ENCODE measurements at places on chromosomes 5 and 9.

GRCh38 chr9:91949946-91950664 lies at the start of gene ROR2:
TSS of gene ROR2 (minus strand) at chr9:91950228.
- DNase-seq = peak; percentile 81

GRCh38 chr5:98928873-98929709 lies at the start of gene CHD1:
TSS of gene CHD1 (minus strand) at chr5:98929007. CDS start at chr5:98926386, 2,621 bp downstream.
- DNase-seq = peak; percentile 86

GRCh38 chr9:91654527-91654926 lies 230.9 kb upstream of the NFIL3 start:
- DNase-seq = no peak

- DNase-seq = no peak
These were observed 82.9 kb upstream of the ALDH1B1 start for GRCh38 chr9:38309324-38310195.

GRCh38 chr5:72380492-72381274 lies 60.5 kb downstream of the PTCD2 start:
- DNase-seq = no peak

GRCh38 chr9:93130861-93131481 lies 3.1 kb downstream of the NINJ1 start:
- DNase-seq = no peak

- DNase-seq = no peak
These were observed 970 bp upstream of the TRIM32 start for GRCh38 chr9:116686135-116686534.

- no peak for DNase-seq
These were observed 45.7 kb downstream of the CXXC5 start for GRCh38 chr5:139693676-139694364.

- DNase-seq = no peak
These were observed 54.6 kb upstream of the KCNIP1 start for GRCh38 chr5:170449232-170449631.

GRCh38 chr5:154844809-154845208 lies 5.6 kb downstream of the FAXDC2 start:
- DNase-seq = no peak

DNA sequence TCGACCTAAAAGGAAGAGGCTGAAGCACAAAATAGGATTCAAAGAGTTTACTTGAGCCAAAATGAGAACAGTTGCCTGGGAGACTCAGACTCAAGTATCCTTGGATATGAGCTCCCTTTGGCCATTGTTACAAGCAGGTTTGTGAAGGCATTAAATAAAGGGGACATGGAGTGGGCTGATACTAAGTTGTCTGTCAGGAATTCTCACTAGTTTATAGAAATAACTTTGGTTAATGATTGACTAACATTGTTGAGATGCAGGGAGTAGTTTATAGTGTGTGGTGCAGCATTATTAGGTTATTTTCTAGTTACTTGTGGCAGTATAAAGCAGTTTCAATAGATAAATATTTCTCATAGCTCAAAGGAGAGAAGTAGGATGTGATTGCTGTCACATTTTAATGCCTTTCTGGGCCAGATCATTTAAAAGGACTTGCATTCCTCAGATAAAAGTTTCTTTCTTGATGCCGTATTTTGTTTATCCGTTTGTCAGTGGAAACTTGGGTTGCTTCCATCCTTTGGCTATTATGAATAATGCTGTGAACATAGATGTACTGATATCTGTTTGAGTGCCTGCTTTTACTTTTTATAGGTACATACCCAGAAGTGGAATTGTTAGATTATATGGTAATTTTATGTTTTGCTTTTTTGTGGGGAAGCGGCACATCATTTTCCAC lies 9.1 kb downstream of the AP3S1 start:
- DNase-seq = no peak

DNA sequence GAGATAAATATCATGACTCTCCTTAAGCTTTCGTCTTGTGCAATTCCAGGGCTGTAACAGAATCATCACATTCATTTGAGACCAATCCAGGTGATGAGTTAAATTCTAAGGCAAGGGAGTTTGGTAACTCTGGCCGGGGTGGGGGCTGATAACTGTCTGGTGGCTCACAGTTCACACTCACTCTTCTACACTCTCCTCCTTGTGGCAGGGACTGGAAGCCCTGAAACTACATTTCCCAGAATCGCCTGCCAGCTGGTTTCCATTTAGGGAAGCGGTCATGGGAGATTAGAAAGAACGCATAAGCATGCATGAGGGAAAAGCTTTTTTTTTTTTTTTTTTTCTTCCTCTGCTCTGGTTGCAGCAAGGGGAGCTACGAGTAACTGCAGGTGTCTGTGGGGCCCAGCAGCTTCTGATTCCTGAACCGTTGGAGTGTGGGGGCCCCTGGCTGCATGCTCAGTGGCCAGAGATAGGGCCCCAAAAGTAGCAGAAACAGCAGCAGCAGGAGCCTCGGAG lies 154.8 kb upstream of the TBC1D2 start:
- peak; percentile 48 for DNase-seq

DNA sequence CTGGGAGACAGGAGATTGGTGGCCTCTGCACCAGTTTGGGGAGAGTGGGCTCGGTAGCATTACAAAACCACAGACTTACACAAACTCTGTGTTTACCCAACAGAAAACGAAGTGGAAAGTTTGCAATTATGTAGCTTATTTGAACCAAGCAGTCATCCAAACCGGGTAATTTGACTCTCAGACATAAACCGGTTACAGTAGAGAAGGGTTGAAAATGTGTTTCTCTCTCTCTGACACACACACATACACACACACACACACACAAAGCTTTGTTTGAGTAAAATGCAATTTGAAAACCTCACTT lies 97.1 kb upstream of the ZNF608 start:
- no peak for DNase-seq

DNA sequence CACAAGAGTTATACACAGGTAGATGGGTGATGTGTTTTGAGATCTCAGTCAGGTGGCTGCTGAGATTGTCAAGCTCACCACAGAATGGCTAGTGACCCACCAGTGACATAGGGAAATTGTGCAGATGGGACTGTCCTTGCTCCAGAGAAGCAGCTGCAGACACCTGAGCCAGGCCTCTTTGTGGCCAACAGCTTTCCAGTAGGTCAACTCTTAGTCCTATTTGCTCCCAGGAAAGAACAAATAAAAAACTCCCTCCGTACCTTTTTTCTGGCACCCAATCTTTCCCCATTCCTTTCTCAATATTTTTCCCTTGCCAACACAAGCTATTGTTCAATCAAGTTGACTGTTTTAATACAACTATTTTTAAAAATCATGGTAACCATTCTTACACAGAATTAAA lies 14.2 kb downstream of the IARS1 start:
- no peak for DNase-seq

DNA sequence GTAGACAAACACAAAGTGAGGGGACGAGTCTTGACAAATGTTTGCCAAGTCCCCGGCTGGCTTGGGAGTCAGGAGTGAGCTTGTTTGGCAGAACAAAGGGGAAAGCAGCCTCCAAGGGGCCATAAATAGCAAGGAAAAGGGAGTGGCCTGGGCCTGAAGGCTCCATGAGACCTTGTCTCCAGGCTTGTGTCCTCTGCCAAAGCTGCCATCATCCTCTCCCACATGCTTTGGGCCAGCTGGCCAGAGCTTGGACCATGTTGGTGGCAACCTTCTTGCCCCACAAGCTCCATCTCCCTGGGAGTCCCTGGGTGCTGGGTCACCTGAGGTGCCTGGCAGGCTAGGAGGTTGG lies 13.3 kb upstream of the PITX1 start:
- DNase-seq = no peak

GRCh38 chr9:7259544-7260241 lies 501.9 kb downstream of the KDM4C start:
- no peak for DNase-seq

DNA sequence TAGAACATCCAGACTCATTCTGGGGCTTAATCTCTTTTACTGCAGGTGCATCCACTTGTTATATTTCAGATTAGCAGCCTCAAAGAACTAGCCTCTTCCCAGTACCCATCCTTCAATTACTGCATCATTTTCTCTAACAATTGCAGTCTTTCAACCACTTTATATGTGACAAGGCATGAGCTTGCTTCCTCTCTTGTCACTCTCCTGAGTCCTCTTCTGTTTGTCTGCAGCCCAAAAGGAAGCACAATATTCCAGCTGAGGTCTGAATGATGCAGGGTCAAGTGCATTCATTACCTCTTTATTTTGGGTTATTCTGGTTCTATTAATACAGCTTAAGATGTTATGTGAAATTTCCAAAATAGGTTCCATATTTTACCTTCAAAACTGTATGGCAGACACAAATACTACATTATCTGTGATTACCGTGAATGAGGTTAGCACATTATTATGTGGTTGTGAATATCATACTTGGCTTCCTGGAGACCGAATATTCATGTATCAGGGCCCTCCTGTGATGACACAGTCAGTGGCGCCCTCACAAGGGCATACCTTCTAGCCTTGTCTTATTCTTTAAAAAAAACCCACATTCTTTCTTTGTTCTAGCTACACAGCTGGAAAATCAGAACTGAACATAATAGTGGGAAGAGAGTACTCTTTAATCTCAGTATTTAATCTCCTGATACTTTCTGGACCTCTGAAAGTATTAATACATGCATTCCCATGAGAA lies 323.8 kb downstream of the PDE4D start:
- no peak for DNase-seq

DNA sequence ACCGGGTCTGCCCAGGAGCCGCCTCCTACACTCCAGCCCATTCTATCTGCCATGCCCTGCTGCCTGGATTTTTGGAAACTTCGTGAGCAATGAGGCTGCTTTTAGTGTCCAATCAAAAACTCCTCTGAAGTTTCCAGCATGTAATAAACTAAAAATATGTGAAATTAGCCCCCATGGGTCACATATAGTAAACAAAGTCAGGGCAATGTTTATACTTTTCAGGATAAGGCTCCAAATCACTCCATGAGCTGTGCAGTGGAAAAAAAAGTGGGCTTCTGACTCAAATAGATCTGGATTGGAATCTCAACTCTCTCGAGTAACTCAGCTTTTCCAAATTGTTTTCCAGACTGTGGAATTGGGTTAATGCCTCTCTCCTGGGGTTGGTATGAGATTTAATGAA lies 68.2 kb downstream of the PIK3R1 start:
- DNase-seq = no peak

DNA sequence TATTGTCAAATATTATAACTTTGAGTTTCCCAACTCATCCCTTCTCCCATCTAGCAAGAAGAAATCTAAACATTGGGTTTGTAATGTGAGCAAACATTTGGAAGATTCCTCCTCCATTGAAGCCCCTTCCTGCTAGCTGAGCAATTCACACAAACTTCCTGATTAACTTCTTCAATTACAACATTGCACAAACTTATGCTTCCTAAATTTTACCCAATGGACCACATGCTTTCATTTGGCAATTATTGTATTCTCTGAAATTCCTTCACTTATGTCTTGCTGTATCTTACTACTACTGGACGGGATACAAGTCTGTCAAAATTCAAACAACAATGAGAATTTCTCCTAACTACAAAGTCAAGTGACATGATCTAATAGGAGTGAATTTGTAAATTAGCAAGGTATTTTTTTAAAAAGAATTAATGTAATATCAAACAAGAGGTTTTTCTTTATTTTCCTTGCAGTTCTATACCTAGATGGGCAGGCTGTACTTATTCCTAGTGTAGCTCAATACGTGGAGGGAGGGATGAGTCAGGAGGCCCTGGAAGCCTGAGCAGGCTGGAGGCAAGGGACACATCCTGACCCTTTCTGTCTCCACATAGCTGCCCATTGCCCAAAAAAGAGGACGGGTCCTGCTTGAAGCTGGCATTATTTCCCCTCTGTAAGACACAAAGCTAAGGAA lies 11.8 kb upstream of the IFNW1 start:
- DNase-seq = peak; percentile 34

DNA sequence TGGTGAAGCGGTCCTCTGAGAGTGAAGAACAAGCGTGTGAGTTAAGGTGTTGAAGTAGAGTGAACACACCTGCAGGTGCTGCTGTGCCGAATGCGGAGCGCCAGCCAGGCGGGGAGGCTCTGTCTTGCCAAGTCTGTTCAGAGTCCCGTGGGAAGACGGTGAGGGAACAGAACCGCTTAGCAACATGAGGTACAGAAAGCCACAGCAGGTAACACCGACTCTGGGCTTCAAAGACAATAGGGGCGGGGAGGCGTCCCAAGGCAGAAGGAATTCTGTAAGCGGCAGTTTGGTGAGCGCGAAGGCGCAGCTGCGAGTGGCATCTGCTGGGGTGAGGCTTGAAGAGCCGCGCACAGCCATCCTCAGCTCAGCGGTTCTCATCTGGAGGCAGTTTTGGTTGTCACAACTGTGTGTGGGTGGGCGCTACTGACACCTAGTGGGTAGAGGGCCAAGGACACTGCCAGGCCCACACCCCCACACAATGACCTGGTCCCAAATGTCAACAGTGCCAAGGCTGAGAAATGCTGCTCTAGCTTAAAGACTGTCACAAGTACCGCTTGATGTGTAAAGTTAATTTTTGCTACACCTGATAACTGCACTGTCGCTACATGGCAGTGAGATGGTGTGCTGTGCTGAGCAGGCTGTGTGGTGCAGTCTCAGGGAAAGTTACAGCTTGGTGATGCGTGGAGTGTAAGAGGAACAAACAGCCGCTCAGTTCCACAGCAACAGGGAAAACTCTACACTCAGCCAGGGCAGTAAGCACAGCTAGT lies 67.4 kb upstream of the TBC1D9B start:
- DNase-seq = peak; percentile 56

DNA sequence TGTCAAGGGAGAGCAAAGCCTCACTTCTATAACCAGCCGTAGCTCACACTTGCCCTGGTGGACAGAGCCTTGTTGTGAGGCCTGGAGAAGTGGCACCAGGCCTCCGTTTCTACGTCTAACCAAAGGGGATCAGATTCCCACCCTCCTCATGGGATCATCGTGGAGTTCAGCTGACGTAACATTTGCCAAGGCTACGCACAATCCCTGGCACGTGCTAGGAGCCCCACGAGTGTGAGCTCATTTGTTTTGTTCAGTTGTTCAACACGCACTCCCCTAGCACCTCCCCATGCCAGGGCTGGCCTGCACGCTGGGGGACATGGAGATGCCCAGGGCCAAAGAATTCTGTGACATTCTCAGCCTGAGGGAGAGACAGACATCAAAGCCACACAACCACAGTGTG lies 23.1 kb downstream of the ADGRD2 start:
- DNase-seq = no peak

DNA sequence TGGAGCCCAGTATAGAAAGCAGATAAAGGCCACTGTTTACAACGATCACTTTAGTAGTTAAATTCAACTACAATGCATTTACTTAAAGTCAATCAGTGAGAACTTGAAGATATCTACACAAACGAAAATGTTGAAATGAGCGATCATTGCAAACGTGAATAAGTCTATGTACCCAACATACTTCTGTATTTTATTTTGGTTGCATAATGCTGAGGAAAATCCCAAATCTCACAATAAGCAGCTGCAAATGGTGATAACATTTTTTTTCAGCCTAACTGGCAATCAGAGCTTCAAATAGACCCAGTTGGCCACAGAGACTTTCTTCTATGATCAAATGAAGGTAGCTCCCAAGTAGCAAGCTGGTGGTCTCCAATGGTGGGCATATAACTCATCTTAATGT lies 32.1 kb downstream of the PDGFRB start:
- DNase-seq = no peak

- DNase-seq = no peak
These were observed 397.6 kb upstream of the IRX1 start for GRCh38 chr5:3198074-3198449.
